ENCODE measurements at places on chromosomes 4 and X. TPM values are rescaled to one million over a fixed set of nuclear protein-coding genes. Genes with fewer than 3 reads are reported as not detected.
A peak's percentile ranks its signal among the peaks of the same experiment; 100 is the strongest.

GRCh38 chrX:149531599-149531998, 9.2 kb upstream of the EOLA1 start:
- DNase-seq, result no peak

DNA sequence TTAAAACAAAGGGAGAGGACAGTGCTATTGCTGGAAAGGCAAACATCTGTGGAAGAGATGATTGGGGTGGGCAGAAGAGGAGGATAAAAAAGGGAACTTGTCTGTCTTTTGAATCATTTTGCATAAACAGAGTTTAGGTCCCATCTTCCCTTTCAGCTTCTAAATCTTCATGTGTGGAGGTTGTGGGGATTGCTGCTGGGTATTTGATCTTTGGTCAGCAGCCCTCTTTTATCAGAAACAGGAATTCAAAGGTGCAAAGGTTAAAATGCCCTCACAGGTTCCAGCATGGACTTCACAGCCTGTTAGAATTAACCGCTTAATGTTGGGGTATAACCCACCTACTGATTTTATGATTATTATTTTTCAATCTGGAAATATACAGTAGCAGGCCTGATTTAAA, 39.5 kb upstream of the TMEM154 start:
- no peak for DNase-seq

The GYG2 gene
- total RNA-seq, result 6.2 TPM

The SETD7 gene
- total RNA-seq, result 12.7 TPM

GRCh38 chrX:153410373-153410772, 899 bp upstream of the ZFP92 start:
- DNase-seq, result no peak

DNA sequence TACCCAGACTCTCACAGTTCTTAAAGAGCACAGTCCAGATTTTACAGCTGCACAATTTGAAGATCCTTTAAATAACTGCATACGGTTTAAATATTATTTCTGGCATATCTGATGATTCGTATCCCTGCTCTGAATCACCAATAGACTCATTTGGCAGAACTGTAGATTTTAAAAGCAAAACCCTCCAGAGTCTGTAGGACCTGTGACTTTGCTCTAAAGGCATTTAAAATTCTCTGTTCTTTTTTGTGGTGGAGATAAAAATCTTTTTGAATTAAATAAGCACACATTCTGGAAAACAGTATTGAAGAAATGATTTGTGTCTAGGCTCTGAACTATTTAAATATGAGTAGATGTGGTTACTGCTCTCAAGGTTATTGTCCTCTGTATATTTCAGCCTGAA, 246.2 kb upstream of the PITX2 start:
- DNase-seq, result no peak

The AKAP4 gene
- not detected for total RNA-seq

DNA sequence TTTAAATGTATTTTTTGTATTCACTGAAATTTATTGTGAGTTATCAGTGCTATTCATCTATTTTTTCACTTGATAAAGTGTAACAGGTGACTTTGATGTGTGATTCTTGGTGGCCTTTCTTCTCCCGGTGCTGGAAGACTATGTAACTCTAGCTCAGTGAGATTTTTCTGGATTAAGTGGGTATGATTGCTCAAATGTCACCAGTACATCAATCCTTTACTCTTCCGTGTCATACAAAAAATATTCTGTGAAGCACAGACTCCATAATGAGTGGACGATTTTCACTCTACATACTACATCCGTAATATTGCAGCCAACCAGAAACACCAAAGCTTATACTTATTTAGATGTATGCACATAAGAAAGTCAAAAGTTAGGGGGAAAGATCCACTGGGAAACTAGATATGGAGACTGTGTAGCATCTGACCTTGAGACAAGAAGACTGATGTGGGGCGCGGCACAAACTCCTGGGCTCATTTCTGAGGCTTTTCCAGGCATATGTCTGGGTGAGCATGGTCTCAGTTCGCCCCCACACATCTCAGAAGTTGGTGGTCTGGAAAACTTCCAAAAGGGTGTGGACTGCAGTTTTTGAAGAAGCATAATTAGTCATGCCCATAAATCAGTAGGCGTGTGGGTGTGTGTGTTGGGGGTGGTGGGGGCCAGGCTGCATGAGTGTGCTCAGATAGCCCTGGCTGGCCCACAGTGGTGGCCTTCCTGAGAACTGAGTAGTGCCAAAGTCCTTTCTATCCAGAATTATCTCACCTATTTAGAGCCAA, 53.9 kb upstream of the TENM3 start:
- DNase-seq, result peak; percentile 37

The GNRHR gene
- not detected for total RNA-seq

DNA sequence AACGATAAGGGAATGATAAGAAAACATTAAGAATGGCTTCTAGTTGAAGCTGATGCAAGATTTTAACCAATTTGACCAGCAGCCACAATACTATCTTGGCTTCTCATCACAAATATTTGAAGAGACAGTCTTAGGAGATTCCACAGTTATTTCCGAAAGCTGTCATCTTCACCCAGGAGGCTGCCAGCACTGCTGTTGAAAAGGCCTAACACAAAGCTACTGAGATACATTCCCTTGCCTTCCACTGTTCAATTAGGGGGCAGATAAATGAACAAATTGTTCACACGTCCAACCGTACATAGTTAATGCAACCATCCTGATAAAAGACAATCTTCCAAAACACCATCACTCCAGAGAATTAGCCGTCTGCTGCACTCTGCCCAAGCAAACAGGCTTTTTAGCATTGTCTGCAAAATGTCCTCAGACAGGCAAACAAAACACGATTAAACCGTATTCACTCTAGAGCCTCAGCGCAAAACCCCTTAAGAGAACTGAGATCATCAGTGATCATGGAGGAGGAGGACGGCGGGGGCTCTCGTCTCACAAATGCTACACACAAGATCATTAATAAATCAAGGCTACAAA, 189.8 kb upstream of the PSAPL1 start:
- no peak for DNase-seq

The WAS gene
- total RNA-seq, result 2.3 TPM

The MAGEA8 gene
- total RNA-seq, result not detected

DNA sequence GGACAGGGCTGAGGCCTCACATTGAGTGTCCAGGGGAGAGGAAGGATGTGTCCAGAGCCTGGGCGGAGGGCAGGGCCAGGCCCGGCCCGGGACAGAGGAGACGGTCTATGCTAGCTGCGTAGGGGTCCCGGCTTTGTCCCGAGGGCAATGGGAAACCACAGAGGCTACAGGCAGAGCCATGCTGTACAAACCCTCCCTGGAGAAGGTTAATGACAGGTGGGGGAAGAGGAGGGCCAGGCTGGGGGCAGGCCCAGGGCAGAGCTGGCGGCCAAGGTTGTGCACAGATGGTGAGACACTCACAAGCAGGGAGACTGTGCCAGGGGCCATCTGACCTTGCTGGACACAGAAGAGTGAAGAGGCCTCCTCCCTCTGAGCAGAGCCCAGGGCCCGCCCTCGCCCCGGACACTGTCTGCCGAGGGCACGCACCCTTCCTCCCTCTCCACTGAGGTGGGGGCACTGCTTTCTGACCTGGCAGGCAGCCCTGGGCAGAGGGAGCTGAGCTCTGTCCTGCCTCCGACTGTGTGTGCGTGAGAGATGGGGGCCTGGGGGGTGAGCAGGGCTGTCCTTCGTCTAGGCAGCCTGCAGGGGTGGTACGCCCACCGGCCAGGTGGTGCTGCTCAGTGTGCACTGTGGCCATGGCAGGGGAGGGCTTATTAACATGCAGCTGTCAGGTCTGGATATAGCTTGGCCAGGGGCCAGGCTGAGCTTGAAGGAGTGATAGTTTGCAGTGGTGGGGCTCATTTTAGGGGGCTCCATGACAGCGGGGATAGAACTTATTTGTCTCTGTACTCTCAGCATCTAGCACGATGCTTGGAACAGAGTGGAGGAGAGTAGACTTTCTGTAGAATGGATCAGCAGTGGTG, 75.7 kb upstream of the LRPAP1 start:
- no peak for DNase-seq

DNA sequence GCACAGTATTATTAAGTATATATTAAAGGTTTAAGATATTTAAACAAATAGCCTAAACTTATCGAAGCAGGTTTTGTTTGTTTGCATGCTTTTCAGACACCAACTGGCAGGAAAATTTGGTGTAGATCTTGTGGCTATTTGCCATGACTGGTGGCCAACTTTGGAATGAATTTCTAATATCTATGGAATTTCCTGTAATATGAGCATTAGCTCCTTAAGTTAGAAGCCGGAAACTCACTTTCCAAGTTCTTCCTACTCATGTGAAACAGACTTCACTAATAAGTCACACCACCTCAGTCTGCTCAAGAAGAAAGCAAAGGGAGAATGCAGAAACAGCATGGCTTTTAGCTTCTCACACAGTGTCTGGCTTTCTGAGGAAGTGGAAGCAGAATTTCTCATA, 563.9 kb downstream of the GRXCR1 start:
- no peak for DNase-seq

The UTP14A gene
- 14.0 TPM for total RNA-seq

The SLITRK4 gene
- 6.2 TPM for total RNA-seq

DNA sequence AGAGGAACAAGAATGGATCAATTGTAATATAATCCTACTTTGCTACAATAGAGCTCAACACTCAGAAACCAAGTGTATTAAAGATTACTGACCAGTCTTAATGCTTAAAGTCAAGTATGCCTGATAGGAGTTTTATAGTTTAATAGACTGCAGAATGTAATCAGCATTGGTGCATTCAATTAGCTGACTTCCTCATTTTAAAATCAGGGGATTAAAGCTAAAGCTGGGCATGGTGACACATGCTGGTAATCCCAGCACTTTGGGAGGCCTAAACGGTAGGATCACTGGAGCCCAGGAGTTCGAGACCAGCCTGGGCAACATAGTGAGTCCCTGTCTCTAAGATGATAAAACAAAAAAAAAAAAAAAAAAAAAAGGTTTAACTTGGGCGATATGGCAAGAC, 10.8 kb downstream of the HNRNPDL start:
- no peak for DNase-seq

- no peak for DNase-seq
Observed at GRCh38 chr4:3706565-3707422, 59.4 kb upstream of the ADRA2C start.

The MAPK10 gene
- total RNA-seq, result 32.1 TPM

The KCTD8 gene
- total RNA-seq, result not detected

DNA sequence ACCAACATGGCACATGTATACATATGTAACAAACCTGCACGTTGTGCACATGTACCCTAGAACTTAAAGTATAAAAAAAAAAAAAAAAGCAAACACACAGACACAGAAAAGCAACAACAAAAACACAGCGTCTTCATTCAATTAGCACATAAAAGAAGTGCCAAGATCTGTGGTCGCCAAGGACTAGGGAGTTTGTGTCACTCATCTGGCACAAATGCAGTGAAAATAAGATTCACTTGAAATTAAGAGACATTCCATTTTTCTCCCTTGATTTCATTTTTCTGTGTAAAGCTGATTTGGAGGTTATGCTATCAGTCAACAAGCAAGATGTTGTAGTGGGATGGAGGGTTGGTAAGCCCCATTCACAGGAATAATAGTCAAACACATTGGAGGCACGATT, 115.3 kb downstream of the FAT4 start:
- no peak for DNase-seq

The HNRNPH2 gene
- 5.5 TPM for total RNA-seq

The FDCSP gene
- total RNA-seq, result not detected

DNA sequence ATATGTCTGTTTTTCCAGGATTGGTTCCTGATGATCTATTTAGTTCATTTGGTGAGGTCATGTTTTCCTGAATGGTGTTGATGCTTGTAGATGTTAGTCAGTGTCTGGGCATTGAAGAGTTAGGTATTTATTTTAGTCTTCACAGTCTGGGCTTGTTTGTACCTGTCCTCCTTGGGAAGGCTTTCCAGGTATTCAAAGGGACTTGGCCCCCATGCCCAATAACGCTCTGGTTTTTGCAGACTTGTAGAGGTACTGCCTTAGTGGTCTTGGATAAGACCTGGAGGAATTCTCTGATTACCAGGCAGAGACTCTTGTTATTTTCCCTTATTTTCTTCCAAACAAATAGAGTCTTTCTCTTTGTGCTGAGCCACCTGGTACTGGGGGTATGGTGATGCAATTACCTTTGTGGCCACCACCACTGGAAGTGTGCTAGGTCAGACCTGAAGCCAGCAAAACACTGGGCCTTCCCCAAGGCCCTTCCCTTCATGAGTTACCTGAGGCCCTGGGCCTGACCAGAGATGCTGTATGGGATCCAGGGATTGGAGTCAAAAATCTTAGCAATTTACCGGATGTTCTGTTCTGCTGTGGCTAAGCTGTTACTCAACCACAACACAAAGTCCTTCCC, 63.3 kb upstream of the RXFP1 start:
- DNase-seq, result no peak

DNA sequence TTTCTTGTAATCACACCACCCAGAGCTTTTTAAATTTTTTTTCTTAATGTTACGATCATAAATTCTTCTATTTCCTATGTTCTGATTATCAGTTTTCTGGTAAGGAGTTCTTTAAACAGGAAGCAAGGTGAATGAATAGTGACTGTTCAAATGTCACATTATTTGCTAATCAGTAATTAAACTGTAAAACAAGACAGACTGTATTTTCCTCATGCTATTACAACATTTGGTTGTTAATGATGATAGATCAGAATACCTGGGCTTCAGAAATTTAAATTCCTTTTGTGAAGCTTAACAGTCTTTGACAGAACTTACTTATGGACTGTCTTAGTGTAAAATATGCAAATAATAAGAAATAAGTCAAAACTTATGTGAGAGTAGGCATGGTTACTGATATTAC, 41.4 kb downstream of the CLCN3 start:
- no peak for DNase-seq

The TMEM156 gene
- not detected for total RNA-seq

- DNase-seq, result no peak
Observed at GRCh38 chr4:14321723-14322122, 680.6 kb upstream of the CPEB2 start.

DNA sequence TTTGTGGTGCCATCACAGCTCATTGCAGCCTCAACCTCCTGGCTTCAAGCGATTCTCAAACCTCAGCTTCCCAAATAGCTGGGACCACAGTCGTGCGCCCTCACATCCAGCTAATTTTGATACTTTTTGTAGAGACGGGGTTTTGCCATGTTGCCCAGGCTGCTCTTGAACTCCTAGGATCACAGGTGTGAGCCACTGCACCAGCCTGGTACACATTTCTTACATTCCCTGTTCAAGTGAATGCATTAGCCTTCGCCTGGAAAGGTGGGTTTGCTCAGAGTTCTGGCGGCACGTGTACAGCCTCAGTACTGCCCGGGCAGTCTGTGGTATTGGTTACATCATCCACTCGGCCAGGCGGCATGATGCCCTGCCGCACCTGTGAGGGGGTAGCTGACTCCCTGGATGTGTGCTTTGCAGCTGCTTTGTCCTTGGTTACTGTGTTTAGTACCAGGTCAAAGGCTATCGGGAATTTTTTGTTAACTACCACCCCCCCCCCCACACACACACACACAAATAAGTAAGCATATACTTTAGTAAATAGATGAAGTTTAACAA, 57.1 kb downstream of the TNIP2 start:
- DNase-seq, result peak; percentile 56

- no peak for DNase-seq
Observed at GRCh38 chr4:88802585-88803286, 105.1 kb upstream of the NAP1L5 start.

The KLKB1 gene
- total RNA-seq, result not detected

DNA sequence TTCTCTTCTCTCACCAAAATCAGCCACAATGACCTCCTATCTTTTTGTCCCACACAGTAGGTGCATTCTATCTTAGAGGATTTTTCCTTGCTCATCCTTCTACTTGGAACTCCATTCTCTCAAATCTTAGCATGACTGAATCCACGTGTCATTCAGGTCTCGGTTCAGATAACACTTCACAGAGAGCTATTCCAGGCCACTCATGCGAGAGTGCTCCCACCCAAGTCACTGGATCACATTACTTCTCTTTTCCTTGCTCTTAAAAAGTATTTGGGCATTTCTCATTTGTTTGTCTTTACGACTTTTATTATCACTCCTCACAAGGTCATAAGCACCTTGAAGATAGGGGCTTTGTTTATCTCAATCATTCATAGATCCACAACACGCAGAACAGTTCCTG, 647.5 kb upstream of the TENM3 start:
- DNase-seq, result no peak
